Stimulated activated CD8-positive, alpha-beta memory T cell treated with anti-CD3 and anti-CD28 coated beads, Interleukin-7, amount 100 ng/mL, for 1 hour (primary cell): ENCODE measurements at places on chromosomes 4 and X.

GRCh38 chrX:69015156-69015555 is 150.1 kb downstream of the PJA1 start:
- no peak for DNase-seq

GRCh38 chr4:121706595-121707021 is 9.8 kb upstream of the ANXA5 start:
- DNase-seq = peak; percentile 20

- DNase-seq = no peak
These were observed 47.8 kb downstream of the ACOX3 start for GRCh38 chr4:8392591-8393190.

DNA sequence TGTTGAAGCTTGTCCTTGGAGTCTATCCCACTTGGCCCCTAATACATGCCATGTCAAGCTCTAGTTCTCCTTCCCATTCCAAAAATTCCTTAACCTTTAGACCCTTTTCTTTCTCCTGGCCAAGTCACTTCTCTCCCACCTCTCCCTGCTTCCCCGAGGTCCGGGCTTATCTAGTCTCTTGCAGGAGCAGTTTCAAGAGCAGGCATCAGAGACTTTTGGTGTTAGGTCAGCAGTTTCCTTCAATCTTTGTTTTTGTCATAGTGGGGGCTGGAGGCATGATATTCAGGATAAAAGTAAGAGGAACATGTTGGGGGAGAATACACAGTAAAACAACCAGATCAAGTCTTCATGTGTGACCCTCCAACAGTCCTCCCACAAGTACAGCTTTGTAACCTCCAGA is 11.5 kb upstream of the IDS start:
- no peak for DNase-seq

GRCh38 chr4:31427691-31428090 is 707.5 kb downstream of the PCDH7 start:
- DNase-seq = no peak

- no peak for DNase-seq
These were observed 66.6 kb downstream of the BLTP1 start for GRCh38 chr4:122218762-122219161.

- DNase-seq = no peak
These were observed 475.6 kb downstream of the PCDH10 start for GRCh38 chr4:133624744-133625143.

GRCh38 chrX:33190016-33190415 is 21.3 kb downstream of the DMD start:
- DNase-seq = no peak

GRCh38 chrX:79325263-79325958 is 41.7 kb downstream of the ITM2A start:
- no peak for DNase-seq

GRCh38 chr4:177271915-177272766 is 37.5 kb upstream of the NEIL3 start:
- no peak for DNase-seq

GRCh38 chr4:39697740-39698423 is at the start of gene UBE2K:
Gene UBE2K, plus strand, starts transcription at chr4:39698136. Its CDS starts 192 bp downstream, at chr4:39698328.
- DNase-seq = peak; percentile 75

- no peak for DNase-seq
These were observed 87.9 kb downstream of the STK32B start for GRCh38 chr4:5139141-5139540.

- DNase-seq = peak; percentile 19
These were observed 994 bp downstream of the GALNT7 start for GRCh38 chr4:173169428-173170181.

DNA sequence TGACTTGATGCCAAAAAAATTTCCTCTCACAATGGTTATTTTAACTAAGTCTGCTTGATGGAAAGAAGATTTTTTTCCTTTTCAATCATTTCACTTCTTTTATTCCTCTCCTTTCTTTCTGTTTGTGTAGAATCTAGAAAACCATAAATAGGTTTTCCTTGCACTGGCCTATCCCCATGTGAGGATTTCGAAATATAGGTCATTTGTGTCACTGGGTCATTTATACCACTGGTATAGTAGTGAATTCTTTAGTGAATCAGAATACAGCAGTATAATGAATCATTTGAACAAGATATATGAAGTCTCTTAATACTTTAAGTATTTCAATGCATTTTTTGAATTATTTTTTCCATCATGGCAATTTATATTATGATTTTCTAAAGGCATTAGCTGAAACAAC is 26.6 kb downstream of the PCDH7 start:
- DNase-seq = no peak

DNA sequence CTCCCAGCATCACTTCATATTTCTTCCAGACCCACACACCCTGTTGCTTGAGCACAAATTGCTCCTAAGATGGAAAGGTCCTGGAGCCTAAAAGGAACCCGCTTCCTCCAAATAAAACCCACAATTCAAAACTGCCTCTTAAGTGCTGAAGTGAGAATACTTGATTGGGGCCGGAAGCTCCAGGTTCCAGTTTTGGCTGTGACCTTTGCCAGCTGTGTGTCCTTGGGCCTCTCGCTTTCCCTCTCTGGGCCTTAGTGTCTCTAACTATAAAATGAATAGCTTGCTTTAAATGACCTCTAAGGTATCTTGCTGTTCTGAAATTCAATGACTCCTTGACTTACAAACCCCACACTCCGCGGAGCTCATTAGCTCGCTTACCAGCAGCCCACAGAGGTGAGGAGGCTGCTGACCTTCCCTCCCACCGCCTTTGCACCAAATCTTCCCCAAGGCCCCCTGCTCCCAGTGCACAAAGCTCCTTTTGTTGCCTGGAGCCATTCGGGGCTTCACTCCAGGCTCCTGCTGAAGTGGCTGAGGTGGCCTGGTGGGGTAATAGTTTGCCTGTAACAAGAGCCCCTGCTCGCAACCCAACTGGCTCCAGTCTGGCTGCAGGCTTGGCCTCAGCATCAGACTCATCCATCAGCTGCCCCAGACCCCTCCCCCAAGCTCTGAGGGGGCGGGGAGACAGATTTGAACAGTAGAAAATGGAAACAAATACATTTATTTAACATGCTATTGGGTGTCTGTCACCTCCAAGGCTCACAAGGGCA is 21.8 kb downstream of the STARD8 start:
- no peak for DNase-seq

DNA sequence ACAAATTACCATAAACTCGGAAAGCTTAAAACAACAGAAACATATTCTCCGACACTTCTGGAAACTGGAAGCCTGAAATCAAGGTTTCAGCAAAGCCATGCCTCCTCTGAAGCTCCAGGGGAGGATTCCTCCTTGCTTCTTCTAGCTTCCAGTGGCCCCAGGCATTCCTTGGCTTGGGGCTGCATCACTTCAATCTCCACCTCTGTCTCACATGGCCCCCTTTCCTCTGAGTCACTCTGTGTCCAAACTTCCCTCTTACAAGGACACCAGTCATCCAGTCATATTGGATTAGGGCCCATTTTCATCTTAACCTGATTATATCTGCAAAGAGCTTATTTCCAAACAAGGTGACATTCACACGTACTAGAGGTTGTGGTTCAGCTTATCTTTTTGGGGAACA is 17.3 kb downstream of the PARM1 start:
- no peak for DNase-seq

GRCh38 chr4:42641161-42641560 is 15.7 kb downstream of the ATP8A1 start:
- no peak for DNase-seq

- no peak for DNase-seq
These were observed 75.6 kb downstream of the AFAP1 start for GRCh38 chr4:7863911-7864681.

DNA sequence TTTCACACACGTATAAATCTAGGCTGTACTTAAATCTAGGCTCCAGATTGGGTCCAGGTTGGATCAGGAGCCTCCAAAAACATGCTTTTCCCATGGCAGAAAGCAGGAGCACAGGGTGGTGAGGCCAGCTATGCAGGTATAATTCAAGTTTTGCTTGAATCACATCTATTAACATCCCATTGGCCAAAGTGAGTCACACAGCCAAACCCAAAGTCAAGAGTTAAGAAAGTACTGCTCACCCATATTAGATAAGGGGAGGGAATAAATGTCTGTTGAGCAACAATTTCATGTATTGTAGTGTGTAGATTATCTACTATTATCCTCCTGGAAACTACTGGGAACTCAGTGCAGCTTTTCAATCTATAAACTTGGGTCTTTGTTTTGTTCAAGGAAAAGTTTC is 12.8 kb downstream of the SUPT20HL2 start:
- DNase-seq = no peak

GRCh38 chrX:136495043-136495442 is 2.3 kb upstream of the HTATSF1 start:
- no peak for DNase-seq

DNA sequence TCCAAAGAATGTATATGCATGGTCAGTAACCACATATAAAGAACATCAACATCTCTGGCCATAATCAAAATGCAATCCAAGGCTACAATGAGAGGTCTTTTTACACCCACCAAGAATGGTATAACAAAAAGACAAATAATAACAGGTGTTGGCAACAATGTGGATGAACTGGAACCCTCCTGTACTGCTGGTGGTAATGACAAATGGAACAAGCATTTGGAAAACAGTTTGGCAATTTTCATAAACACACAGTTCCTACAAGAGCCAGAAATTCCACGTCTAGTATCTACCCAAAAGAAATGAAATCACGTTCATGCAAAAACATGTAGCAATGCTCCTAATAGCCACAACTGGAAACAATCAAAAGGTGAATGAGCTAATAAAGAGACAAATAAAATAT is 11.7 kb downstream of the UGT2B4 start:
- DNase-seq = no peak

GRCh38 chrX:70439016-70439415 is 5.6 kb upstream of the DLG3 start:
- DNase-seq = no peak

DNA sequence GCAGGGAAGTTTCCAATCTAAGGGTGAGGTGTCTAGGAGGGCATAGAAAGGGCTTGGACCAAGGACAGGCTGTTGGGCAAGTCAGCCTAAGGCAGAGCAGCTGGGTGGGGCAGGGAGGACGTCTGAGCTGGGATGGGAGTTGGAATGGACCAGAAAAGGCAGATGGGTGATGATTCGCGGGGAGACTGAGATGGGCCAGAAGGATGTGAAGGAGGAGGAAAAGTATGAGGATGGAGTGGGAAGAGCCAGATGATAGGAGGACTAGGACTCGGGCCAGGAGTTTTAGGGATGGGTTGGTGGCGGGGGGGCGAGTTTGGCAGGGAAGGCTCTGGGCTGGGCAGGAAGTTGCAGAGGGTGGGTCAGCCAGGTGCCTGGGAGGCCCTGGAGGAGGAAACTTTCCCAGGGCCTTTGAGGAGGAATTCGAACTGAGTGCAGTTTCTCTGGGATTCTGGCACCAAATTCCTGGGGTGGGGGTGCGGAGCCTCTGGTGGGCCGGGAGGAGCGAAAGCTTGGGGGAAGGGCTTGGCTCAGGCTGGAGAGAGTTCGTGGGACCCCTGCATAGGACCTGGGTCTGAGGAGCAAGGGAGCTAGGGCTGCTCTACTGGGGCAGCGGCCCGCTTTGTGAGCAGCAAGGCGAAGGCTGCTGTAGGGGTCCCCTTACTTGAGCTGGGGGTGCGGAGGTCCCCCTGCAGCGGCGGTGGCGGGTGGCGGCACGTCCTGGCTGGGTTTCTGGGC is 8.7 kb upstream of the TIMP1 start:
- no peak for DNase-seq

GRCh38 chr4:37864786-37865185 is 26.1 kb upstream of the TBC1D1 start:
- no peak for DNase-seq

- no peak for DNase-seq
These were observed 3.0 kb upstream of the SPATA4 start for GRCh38 chr4:176198316-176198903.

DNA sequence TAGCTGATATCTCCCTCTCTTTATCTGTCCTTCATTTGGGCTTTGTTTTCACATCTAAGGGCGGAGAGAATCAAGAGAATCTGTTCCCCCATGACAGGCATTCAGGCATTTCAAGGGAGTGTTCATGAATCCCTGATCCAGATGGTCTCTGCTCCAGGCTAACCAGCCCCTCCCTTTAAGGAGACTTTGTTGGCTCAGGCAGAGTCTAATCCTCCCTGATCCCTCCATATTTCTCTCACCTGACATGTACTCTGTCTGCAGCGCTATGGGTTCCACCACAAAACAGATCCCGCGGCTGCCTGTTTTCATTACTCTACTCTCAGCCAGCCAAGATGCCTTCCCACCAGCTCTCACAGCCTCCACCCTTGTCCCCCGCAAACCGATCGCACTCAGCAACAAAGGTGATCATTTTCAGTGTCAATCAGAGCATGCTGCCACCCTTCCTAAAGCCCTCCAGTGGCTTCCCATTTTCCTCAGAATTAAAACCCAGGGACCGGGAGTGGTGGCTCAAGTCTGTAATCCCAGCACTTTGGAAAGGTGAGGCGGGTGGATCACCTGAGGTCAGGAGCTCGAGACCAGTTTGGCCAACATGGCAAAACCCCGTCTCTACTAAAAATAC is 30.3 kb upstream of the SLC2A9 start:
- DNase-seq = no peak

DNA sequence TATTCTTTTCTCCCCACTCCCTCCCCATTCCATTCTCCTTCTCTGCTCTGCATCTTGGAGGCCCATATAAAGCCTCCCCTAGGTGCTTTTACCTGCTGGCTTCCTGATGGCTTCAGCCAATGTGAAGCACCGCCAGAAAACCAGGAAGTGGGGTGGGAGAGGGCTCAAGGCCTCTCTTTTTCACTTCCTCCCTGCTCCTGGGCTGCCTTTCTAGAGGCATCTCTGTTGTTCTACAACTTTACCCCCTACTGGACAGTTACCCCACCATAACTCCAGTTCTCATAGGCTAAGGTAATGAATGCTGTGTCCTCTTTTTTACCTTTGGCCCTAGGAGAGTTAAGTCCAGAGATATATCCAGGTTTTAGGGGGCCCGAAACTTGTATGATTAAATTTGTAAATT is 62.4 kb upstream of the PPARGC1A start:
- no peak for DNase-seq

DNA sequence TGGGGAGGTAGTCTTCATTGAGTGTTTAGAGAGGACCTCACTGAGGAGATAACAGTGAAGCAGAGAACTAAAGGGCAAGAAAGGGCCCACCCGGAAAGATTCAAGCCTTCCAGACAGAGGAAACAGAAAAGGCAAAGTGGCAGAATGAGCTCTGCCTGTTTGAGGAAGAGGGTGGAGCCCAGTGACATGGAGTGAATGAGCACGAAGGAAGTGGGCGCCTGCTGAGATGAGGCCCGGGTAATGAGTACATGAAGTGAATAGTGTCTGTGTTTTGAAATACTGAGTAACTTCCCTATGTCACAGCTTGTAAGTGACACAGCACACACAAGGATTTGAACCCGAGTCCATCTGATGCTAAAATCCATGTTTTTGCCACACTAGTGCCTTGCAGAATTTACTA is 32.5 kb upstream of the TLR2 start:
- DNase-seq = peak; percentile 3

- no peak for DNase-seq
These were observed 167.8 kb upstream of the GK2 start for GRCh38 chr4:79575709-79576428.

GRCh38 chrX:31213941-31214340 is 142.1 kb upstream of the FTHL17 start:
- DNase-seq = no peak

- DNase-seq = no peak
These were observed 176.7 kb downstream of the NPFFR2 start for GRCh38 chr4:72208421-72209075.

GRCh38 chrX:73134741-73135140 is 55.4 kb upstream of the PABPC1L2A start:
- DNase-seq = no peak
